Cardiac fibroblast (primary cell): ENCODE measurements at places on chromosomes 2 and 18.

GRCh38 chr2:181352158-181352557 is 105.0 kb upstream of the ITGA4 start:
- DNase-seq = no peak

DNA sequence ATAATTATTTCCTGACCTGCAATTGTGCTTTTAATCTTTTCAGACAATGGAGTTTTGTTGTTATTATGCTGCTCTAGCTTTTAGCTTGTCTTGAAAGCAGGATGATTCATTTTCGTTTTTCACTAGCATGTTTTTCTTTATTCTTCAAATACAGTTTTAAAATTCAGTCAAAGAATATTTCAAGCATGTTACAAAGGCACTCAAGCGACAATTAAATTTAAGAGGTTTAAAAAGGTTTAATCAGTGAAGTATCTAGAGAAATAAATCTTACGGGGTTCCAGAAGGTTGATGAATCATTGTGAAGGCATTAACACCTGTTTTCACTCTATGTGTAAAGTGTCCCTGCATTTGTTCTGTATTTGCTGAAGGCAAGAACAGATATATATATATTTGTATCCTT is 390.7 kb upstream of the TMEFF2 start:
- no peak for DNase-seq

GRCh38 chr2:30978044-30978443 is 160.2 kb downstream of the GALNT14 start:
- DNase-seq = no peak

GRCh38 chr2:168934826-168935225 is 33.7 kb downstream of the G6PC2 start:
- no peak for DNase-seq

DNA sequence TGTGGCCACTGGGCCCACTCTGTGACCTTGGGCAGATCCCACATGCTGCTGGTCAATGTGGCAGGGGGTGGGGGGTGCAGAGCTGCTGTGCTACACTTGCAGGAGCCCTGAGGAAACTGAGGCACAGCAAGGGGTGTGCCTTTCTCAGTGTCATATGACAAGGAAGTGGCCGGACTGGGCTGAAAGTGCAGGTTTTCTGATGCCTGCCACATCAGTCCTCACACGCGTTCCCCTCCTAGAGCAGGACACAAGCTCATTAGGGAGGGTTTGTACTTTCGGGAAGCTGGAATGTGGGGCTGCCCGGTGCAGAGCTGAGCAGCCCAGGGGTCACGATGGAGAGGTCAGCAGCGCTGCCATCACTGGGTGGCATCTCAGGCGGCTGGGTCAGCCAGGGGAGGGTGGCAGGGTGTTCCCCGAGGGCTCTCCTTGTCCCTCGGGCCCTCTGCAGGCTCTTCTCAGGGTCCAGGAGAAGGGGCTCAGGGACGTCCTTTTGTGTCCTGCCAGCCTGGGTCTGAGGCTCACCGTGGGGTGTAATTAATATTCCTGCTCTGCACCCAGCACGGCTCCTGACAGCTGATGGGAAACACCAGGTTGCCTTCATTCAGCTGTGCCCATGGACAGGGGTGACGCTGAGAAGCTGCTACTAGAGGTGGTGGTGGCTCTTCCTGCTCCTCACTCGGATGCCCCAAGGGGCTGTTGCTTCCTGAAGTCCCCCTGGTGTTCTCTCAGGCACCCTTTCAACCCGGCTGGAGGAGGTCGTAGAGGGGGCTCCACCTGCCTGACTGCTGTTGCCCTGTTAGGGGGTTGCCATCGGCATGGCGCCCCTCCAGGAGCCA is 62.1 kb upstream of the HDAC4 start:
- DNase-seq = no peak
